Lung (tissue), 17 donors: ENCODE measurements at places on chromosomes 3 and 15. TPM values are rescaled to one million over a fixed set of nuclear protein-coding genes. Genes with fewer than 3 reads are reported as not detected.

TEX9 gene
- polyA plus RNA-seq = 3.5 TPM

ARID3B gene
- 10.1 TPM for polyA plus RNA-seq

DZIP3 gene
- polyA plus RNA-seq = 7.5 TPM

LEO1 gene
- 7.1 TPM for polyA plus RNA-seq

C2CD4A gene
- 0.86 TPM for polyA plus RNA-seq

FBXO40 gene
- not detected for polyA plus RNA-seq
